ENCODE measurements at places on chromosomes 2 and 18. TPM values are rescaled to one million over a fixed set of nuclear protein-coding genes. Genes with fewer than 3 reads are reported as not detected.

- no peak for DNase-seq
Observed at GRCh38 chr2:3107567-3107966, 270.1 kb downstream of the EIPR1 start.

DNA sequence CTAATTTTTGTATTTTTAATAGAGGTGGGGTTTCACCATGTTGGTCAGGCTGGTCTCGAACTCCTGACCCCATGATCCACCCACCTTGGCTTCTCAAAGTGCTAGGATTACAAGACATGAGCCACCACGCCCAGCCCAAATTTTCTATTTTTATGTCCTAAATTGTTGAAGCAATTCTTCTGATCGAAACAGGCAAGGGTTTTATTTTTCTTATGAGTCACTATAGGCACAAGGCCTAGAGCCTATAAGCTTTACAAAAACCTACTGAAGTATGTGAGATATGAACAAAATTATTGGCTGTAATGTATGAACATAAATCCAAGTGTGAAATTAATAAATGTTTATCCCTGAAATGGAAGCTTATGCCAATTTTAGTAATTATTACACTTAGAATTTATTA, 464.2 kb upstream of the NRP2 start:
- DNase-seq = no peak

DNA sequence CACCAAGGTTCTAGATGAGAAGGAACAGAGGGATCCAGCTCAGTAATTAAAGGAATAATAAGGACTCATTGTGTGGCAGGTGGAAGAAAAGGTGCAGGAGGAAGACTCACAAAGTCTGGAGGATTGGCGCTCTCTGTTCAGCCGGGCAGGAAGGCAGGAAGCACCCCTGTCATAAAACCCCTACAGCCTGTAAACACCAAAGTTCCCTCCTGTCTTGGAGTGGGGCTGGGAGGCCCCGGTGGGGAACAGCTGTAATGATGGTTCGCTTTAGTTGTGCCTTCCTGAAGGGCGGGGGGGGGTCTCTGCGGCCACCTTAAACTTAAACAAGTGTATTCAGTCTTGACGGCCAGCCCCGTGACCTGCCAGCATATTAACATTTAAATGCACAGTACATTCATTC, 84.3 kb downstream of the GBX2 start:
- no peak for DNase-seq

GRCh38 chr2:41116106-41116797, 664.4 kb upstream of the SLC8A1 start:
- DNase-seq = no peak

GRCh38 chr2:96531366-96531765, 5.2 kb upstream of the ARID5A start:
- DNase-seq = no peak

- no peak for DNase-seq
Observed at GRCh38 chr2:222451224-222451674, 26.9 kb downstream of the SGPP2 start.

DNA sequence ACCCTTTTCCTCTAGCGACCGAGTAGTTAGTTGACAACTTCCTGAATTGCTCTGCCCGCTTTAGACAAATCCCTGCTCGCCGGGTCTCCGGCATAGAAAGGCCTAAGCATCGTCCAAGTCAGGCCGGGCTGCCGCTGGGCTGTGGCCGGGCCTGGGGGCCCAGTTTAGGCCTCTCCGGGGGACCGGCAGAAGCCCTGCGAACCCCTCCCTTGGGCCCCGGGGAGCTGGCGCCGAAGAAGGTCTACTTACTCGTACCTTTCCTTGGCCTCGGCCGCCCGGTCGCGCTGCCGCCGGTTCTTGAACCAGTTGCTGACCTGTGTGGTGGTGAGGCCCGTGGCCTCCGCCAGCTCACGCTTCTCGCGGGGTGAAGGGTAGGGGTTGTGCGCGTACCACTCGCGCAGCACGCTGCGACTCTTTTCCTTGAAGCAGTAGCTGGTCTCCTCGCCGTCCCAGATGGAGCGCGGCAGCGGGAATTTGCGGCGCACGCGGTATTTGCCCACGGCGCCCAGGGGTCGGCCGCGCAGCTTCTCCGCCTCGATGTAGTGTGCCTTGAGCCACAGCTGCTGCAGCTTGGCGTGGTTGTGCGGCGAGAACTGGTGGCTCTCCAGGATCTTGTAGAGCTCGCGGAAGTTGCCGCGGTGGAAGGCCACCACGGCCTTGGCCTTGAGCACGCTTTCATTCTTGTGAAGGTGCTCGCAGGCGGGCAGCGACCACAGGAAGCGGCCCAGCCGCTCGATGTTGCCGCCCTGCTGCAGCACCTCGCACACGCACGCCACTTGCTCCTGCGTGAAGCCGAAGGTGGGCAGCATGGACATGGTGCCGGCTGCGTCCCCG, 739 bp downstream of the SIX2 start:
- no peak for DNase-seq

GRCh38 chr18:48297139-48297538, 112.0 kb downstream of the ZBTB7C start:
- DNase-seq = no peak

GRCh38 chr18:61448316-61448715, 115.1 kb downstream of the CDH20 start:
- DNase-seq = no peak

DNA sequence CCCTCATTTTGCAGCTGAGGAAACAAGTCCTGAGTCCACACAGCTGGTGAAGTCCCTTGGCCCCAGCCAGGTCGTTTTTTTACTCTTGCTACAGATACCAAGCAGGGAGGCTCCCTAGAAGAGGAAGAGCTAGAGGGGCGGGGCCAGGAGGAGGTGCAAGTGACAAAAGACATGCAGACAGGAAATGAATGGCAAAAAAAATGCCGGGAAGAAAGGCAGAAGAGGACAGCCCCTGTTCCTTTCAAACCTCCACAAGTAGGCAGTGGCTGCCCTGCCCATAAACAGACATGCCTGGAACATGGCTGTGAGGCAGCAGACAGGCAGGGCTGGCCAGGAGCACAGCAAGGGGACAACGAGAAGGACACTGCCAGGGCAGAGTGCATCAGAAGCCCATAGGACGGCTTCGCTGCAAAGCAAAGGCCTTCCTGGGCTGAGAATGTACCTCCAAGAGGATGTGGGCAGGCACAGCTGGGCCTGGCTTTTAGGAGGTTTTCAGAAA, 108.7 kb downstream of the ZBTB7C start:
- DNase-seq = peak; percentile 4

DNA sequence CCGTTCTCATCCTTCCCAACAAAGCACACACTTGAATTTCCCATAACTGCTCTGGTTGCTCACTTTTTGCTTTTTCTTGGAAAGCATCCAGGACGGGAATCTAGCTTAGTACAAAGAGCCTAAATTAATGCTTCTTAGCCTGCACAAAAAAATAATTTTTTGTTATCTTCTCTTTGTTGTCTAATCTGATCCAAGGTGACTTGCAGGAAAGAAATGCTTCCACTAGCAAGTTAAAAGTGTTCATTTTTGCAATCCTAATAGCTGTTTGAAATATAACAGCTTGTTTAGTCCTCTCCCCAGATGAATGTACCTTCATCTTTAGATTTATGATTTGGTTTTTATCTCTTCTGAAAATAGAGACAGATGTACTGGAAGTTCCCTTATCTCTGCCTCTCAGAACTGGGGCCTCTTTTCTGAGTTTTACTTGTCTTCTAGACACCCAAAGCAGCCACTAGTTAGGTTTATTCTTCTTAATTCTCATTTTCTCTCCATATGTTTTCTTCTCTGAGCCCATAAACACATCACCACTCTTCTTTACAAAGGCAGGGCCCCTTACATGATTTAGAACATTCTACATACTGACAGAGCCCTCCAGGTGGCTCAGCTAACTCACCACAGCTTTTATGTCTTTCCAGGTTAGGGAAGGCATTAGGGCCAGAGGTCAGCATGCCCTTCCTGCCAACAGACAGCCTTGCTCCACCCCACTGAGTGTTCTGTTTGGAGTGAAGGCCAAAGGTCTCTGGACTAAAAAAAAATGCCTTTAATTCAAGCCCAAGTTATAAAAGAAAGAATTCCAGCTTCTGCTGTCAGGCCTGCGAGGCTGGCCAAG, 74.7 kb upstream of the MAP4K3 start:
- DNase-seq = no peak

DNA sequence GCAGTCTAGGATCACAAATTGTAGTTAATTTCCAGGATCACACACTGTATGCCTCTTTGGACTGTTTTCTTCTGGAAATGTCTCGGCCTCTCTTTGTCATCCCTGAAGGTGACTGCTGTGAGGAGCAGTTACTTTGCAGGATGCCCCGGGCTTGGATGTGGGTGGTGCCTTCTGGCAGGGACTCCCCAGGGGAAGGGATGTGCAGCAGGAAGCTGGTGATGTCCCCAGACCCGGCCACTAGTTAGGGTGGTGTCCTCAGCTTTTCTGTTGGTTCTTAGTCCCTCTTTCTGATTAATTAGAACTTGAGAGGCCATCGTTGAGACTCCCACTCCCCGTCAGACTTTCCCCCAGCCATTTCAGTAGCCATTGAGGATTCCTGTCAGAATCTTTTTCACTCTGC, 286.6 kb upstream of the HDAC4 start:
- no peak for DNase-seq

GRCh38 chr2:171909266-171909665, 13.0 kb upstream of the HAT1 start:
- no peak for DNase-seq

GRCh38 chr18:48649231-48649630, 110.4 kb downstream of the CTIF start:
- no peak for DNase-seq

DNA sequence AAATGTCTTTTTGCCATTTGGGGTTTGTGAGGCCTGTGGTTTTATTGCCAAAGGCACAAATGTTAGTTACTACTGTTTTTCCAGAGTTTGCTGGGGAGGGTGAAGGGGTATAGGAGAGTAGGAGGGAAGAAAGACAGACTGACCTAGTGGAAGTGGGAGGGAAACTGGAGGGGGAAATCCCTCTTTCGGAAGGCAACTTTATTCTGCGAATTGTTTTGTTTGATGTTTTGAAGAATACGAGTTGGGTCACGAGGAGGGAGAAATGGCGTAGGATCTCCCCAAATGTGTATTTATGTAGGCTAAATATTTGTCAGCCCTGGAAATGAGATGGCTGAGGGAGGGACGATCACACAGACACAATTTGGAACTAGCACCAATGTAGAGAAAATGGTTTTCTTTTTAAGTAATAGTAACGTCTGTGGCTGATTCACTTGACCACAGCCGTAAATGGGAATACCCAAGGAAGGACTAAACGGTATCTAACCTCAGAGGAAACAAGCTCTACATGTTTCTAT, 172.3 kb downstream of the ICOS start:
- no peak for DNase-seq

GRCh38 chr2:51237626-51238271, 205.8 kb upstream of the NRXN1 start:
- no peak for DNase-seq

DNA sequence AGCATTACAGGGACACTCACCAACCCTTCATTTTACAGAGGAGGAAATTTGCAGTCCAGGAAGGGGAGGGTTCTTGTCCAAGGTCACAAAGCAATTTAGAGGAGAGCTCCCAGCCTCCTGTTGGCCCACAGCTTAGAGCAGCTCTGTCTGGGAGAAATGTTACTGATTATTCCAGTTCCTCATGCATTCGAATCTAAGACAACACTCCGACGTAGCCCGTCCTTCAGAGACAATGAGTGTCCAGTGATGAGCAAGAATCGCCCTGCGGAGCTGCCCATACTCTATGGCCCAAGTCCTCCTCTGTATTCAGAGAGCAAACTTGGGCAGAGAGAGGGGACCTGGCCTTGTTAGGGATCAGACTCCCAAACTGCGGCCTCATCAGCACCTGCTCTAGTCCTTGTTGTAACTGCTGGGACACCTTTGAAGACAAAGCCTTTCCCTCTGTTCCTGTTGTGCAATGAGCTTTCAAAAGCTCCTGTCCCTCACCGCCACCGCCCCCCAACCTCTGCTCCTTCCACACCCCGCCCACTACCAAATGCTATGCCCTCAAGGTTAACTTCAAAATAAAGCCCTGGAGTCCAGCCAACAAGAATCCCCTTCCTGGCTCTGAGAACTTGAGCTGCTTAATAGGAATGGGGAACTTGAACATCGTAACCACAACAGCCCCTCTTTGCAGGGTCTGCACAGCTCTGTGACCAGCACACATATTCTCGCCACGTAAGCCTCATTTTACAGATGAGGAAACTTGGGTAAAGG, 234.8 kb upstream of the SMAD2 start:
- no peak for DNase-seq

Gene HJURP
- 33.9 TPM for total RNA-seq

Gene VWA3B
- total RNA-seq = not detected

Gene ASXL2
- 3.4 TPM for total RNA-seq

Gene SPATA3
- total RNA-seq = not detected

Gene PARD6G
- 1.3 TPM for total RNA-seq

All from Caki2 (cell line).